ENCODE measurements at places on chromosomes 2 and 18.

DNA sequence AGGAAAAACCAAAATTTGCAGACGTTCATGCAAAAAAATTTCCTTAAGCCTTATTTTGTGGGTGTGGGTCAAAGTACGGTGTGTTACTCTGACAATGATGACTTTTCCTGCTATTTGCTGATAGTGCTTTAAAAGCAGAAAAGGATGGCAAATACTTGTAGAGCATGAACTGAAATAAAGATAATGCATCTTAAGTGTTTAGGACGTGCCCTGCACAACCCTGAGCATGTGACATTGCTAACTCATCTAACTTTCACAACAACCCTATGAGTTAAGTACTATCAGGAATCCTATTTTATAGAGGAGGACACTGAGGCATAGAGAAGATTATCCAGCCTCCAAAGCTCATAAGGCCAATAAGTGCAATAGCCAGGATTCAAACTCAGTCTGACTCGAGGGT lies 143.3 kb downstream of the RNF152 start:
- no peak for DNase-seq

DNA sequence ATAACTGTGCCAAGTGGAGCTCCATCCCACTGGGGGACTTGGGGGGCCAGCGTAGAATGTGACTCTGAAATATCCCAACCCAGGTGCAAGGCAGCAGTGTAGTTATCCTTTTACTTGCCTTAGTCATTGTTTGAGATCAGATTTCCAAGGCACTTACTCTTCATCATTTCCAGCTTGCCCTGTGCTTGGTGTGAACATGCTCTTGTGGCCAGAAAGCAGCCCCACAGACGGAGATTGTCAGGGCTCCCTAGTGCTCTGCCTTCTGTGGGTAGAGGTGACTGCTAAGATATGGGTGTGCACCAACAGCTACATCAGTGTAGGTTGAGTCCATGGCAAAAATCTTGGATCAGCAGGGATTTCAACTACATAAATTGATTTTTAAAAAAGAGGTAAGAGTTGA lies 2010.0 kb upstream of the PIK3C3 start:
- DNase-seq = no peak

DNA sequence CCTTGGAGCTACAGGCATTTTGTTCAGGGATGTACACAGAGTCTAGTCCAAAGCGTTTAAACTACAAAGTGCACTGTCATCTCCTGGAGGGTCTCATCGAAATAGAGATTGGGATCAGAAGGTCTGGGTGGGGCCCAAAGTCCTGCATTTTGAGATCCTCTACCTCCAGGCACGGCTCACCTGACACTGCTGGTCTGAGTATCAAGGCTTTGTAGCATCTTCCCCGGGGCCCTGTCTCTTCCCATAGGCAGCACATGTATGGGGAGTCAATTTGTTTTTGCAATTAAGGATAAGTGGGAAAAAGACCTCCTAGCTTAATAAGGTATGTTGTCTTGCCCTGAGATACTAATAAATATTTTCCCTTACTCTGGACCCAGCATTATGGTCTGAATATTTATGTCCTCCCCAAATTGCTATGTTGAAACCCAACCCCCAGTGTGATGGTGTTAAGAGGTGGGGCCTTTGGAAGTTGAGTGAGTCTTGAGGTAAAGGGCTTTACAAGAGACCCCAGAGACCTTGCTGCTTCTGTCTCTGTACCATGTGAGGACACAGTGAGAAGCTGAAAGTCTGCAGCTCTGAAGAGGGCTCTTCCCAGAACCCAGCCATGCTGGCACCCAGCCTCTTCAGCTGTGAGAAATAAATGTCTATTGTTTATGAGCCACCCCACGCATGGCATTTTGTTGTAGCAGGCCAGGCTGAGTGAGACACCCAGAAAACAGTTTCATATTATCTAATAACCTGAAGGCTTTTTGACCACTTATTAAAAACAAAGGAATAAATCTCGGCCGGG lies 258.7 kb upstream of the HS6ST1 start:
- no peak for DNase-seq

DNA sequence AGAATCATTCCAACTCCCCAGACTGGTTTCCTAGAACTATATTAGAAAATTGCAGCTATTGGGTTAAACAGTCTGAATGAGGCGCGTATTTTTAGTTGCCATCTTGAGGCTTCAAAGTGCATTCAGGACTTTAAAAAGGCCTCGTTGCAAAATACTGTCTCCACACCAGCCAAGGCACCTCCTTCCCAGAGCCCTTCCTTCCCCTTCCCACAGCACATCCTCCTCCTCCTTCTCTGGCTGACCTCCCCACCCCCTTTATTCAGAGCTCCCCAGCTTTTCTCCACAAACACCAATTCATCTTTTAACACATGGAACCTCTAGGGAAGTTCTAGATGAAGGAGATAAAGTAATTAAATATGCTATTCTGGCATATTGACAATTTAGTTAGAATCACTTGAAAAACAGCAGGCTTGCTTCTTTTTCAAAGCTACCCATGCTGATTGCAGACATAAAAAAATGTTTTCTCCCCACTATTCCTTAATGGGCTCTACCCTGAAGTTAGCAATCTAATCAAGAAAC lies 90.3 kb downstream of the RTP5 start:
- DNase-seq = no peak

DNA sequence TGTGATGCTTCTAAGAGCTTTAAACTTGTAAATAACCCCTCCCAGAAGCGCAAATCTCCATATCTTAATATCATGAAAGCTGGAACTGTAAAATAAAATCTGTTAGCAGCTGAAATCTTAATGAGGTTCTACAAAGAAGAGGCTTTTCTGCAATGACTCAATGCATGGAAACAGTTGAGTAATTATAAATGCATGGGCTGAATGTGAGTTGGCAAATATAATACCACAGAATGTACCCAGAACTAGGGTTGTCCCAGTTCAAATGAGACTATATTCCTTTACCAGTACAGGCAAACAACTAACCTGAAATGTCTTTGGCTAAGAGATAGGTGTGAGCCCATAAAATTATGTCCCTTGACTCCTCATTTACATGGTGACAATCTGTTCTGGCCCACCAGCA lies 52.9 kb downstream of the SATB2 start:
- DNase-seq = no peak

- DNase-seq = no peak
These were observed 69.1 kb upstream of the CTDP1 start for GRCh38 chr18:79610461-79611039.

GRCh38 chr18:59592624-59593023 lies 104.6 kb downstream of the CCBE1 start:
- DNase-seq = no peak
